Stimulated activated CD4-positive, alpha-beta T cell treated with anti-CD3 and anti-CD28 coated beads, Interleukin-4, amount 100 ng/mL, for 24 hours (primary cell): ENCODE measurements at places on chromosomes 5 and 9.

DNA sequence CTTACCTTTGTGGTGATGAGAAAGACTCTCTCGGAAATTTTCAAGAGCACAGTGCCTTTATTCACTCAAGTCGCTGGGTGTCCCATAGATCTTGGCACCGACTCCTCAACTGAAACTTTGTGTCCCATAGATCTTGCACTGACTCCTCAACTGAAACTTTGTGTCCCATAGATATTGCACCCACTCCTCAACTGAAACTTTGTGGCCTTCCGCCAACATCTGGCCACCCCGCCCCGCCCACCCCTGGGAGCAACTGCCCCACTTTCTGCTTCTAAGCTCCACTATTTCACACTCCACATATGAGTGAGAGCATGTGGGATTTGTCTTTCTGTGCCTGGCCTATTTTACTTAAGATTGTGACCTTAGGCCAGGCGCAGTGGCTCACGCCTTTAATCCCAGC, 12.7 kb upstream of the EGFL7 start:
- DNase-seq: no peak

GRCh38 chr5:175305251-175305650, 138.7 kb downstream of the DRD1 start:
- no peak for DNase-seq

- no peak for DNase-seq
These were observed 302.4 kb downstream of the PDE4D start for GRCh38 chr5:59591162-59591561.

GRCh38 chr5:181149806-181150733, 2.7 kb downstream of the OR2V2 start:
- DNase-seq: no peak

- no peak for DNase-seq
These were observed 574.3 kb downstream of the PDE4D start for GRCh38 chr5:59319250-59319649.
